ENCODE measurements at places on chromosomes 13 and 19. TPM values are rescaled to one million over a fixed set of nuclear protein-coding genes. Genes with fewer than 3 reads are reported as not detected.

GRCh38 chr13:93283255-93283654, 56.6 kb downstream of the GPC6 start:
- no peak for DNase-seq

- no peak for DNase-seq
Observed at GRCh38 chr13:23718996-23719395, 148.8 kb downstream of the TNFRSF19 start.

The GNG7 gene
- 38.7 TPM for total RNA-seq

DNA sequence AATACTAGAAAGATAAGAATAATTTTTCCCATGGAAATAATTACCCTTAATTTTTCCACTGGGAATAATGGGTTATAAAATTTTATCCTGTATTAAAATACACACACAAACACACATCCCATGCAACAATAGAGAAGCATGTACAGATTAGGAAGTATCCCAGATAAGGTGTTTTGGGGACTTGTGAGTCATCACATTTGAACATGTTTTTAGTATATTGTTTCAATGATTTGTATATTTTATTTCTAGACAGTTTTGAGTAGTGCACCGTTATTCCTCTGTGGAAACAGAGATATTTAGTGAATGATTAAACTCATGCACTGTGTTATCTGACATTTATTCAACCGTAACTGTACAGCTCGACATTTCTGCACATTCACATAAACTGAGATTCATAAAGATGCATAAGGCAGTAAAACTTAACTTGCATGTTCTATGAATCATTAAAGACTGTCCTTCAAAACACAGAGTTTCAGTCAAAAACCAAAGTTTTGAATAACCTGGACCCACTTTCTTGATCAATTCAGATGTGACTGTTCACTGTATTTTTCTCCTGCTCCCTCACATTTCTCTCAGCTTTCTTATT, 30.1 kb downstream of the KLF12 start:
- DNase-seq, result no peak

The CEACAM4 gene
- not detected for total RNA-seq

The GFY gene
- total RNA-seq, result 0.24 TPM

The FFAR2 gene
- not detected for total RNA-seq

GRCh38 chr13:52779103-52779502, 39.5 kb upstream of the CNMD start:
- no peak for DNase-seq

The UFM1 gene
- total RNA-seq, result 30.8 TPM

GRCh38 chr13:43799191-43799590, 12.4 kb upstream of the ENOX1 start:
- no peak for DNase-seq
